Brain pericyte (primary cell): ENCODE measurements at places on chromosomes 16 and 17.

DNA sequence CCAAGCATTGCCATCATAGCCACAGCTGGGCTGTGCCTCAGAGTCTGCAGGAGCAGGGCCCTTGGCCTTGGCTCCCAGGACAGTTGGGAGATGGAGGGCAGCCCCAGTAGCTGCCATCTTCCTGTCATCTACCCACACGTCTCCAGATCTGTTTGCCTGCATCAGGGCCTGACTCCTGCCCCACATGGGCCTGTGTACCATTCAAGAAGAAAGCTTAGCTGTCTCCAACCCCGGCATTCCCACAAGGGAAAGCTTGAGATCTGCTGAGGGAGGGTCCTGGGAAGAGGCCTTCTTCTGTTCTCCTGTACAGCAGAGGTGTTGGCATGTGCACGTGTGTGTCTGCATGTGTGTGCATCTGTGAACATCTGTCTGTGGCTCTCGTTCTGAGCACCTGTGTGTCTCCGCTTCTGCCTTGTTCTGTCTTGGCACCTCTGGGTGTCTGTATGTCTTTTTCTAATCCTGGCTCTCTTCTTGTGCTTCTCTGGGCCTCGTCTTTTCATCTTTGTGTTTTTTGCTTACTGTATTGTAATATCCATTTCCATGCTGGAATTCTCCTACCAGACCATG is 122.2 kb downstream of the MRM1 start:
- no peak for DNase-seq

DNA sequence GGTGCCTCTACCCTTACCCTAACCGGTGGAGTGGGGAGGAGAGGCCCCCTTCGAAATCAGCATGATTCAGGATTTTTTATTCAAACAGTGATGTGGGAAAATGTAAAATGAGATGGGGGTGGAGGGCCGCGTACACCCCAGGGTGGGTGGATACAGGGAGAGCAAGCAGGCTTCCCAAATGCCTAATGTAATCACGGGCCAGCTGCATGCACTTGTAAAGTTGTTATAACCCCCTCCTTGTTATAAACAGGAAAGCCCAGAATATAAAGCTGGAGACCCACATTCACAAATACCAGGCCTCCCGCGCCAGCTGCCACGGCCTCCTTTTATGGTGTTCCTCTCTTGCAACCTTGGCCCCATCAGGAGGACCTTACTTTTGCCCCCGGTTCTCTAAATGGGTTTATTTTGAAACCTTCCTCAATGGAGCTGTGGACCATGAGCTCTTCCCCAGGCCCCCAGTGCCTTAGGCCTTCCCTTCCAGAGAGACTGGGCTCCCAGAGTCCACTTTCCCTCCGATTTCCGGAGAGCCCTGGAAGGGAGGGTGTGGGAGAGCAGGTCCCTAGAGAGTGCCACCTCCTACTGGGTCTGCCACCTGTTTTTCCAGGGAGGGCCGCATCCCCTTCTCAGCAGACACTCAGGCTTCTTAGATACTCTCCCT is 906 bp upstream of the FOXL1 start:
- no peak for DNase-seq

DNA sequence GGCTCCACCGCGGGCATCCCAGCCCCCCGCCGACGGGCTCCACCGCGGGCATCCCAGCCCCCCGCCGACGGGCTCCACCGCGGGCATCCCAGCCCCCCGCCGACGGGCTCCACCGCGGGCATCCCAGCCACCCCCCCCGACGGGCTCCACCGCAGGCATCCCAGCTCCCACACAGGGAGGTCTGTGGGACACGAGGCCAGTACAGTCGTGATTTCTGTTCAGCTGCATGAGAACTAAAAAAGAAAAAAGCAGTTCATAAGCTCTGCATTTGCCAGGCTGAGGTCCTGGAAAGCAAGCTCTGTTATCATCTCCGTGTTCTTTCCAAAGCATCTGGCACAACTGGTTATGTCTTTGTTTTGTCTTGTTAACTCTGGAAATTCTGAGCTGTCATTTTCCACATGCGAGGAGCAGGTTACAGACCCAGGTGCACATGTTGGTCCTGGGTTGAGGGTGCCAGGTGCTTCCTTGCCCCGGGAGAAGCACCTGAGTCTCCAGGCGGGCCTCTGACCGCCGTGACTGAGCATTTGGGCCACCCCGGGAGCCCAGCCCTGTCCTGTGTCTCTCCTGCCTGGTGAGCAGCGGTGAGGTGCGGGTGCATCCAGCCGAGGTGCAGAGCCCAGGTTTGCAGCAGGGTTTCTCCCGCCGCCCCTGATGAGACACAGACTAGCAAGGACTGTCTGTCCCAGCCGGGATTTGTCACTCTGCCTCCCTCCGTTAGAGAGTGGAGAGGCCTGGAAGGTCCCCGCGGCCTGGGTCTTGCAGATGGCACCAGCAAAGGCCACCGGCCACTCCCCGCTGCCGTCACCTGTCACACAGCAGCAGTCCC is 9.9 kb upstream of the WFIKKN1 start:
- DNase-seq, result no peak

DNA sequence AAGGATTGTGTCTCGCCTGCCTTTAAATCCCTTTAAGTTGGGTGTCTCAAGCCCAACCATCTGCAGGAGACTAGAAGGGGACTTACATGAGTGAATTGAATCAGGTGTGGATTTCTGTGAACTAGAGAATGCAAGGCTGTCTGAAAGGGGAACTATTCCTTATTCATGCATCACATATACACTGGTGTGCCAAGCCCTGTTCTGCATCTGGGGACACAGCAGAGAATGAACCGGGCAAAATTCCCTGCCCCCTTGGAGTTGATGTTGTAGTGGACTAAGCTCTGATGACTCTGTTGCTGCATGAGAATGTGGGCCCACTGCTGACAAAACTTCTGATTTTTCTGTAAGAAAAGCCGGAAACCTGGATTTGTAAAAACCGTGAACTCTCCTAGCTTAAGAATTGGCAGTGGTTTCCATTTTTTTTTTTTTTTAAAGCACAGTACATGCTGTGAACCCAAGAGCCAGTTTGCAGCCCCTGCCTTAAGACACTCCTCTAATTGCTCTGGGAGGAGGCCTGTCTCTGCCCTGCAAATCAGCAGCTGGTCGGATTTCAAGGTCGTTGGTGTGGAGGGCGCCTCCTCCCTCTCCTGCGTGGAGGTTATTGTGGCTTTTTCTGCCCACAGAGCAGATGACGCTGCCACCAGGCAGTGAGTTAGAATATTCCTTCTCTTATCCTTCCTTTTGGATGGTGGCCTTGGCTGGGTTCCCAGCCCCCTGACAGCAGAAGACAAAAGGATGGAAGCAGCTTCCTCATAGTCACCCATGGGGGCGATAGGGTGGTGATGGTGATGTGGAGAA is 131.0 kb downstream of the PRKCB start:
- DNase-seq, result no peak

DNA sequence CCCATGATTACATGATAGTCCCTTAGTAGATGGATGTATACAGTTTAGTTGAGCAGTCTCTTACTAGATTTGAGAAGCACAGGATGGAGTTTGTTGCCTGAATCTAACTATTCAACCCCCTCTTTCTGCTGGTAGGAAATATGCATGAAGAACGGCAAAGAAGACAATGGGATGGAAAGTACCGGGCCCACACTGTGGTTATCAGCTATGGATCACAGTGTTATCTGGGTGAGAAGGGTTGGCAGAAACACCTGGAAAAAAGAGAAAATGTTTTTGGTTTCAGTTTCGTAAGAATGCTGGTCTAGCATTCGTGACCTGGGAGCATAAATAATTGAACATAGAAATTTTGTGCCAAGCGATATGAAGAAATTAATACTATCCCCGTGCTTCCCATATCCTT is 53.1 kb downstream of the ANKFN1 start:
- no peak for DNase-seq

GRCh38 chr17:5373112-5373511 is 46.4 kb downstream of the NUP88 start:
- DNase-seq, result no peak

DNA sequence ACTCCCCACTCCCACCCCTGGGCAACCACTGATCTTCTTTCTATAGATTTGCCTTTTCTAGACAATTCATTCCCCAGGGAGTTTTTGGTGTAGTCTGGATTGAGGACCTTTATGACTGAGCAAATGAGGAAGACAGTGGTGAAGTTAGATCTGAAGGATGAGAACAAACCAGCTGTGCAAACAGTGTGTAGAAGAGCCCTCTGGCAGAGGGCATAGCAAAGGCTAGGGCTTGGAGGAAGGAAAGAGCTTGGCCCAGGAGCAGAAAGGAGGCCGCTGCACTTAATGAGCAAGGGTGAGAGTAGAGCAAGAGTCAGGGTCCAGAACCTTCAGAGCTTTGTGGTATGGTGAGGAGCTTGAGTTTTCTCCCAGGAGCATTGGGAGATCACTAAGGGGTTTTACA is 352.7 kb downstream of the CA10 start:
- DNase-seq, result no peak

GRCh38 chr17:61330174-61331150 is 69.2 kb upstream of the TBX2 start:
- DNase-seq, result no peak

GRCh38 chr16:30458561-30459394 is 13.1 kb upstream of the SEPHS2 start:
- no peak for DNase-seq

GRCh38 chr16:57405097-57405496 is 530 bp downstream of the CCL17 start:
- DNase-seq, result no peak

DNA sequence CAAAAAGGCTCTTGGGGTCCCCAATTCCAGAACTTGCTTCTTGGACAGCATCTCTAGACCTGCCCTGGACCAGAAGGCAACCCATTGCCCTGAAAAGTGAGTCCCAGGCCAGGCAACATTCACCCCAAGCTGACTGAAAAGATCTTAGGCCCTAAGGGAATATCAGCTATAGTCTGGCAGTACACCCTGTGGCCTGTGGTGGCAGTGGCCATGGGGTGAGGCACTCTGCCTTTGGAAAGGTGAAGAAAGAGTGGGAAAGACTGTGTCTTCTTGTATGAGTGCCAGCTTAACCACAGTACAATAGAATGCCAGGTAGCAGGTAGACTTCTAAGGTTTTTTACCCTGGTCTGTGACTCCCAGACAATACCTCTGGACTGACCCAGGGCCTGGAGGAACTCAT is 564.5 kb downstream of the CDH8 start:
- DNase-seq, result no peak

GRCh38 chr16:9114112-9114511 is 22.7 kb downstream of the HAPSTR1 start:
- DNase-seq, result no peak

DNA sequence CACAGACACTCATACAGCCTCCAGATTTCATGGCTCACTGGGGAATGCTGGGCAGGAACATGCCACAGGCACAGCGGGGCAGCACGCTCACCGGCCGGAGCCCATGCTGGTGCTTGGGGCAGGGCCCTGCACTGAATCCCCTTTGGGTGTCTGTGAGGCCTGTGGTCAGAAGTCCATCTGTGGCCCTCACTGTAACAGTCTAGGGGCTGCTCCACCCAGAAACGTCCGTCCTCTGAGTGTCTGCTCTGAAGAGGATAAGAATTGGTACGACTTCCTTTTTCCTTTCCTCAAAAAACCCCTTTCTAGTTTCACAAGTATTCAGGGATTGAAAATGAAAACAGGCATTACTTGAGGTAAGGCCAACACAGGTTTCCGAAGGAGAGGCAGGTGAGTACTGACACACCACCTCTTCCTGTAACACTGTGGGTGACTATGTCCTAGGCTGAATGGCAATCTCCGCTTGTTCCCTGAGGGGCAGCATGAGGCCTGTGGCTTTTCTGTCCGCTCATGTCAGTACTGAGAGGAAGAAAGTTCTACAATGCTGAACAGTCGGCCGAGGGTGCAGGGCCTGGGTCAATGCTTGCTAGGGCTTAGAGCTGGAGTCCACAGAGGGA is 42.5 kb downstream of the TMEM11 start:
- DNase-seq, result no peak

- no peak for DNase-seq
Measured at GRCh38 chr17:56121191-56122051, 31.9 kb upstream of the ANKFN1 start.

- DNase-seq, result no peak
Measured at GRCh38 chr17:63827801-63828221, 348 bp upstream of the FTSJ3 start.

- DNase-seq, result no peak
Measured at GRCh38 chr16:70331588-70332358, 14.9 kb upstream of the DDX19A start.

DNA sequence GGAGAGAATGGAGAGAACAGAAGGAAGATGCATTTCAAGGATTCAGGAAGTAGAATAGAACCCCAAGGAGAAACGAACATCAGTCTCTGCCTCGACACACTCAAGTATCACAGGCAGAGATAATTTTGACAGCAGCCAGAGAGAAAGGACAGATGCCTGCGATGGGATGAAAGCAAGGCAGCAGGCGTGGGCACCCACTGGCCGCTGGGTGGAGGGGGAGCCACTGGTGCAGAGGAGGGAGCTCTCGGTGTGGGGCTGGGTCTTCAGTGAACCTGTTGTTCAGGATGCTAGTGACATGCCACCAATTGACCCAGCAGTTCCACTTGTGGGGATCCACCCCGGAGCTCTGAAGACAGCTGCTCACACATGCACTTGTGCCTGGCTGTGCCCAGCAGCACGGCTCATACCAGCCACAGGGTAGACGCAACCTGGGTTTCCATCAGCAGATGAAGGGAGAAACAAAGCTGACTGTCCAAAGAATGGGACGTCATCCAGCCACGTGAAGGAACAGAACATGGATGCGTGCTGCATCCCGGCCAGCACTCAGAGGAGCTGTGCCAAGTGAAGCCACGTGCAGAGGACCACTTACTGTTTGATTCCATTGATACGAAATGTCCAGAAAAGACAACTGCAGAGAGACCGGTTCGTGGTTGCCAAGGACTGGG is 127.0 kb downstream of the BANP start:
- no peak for DNase-seq

GRCh38 chr16:50195276-50195675 is 42.2 kb downstream of the TENT4B start:
- no peak for DNase-seq
